ENCODE measurements at places on chromosomes 6 and 20.

- no peak for DNase-seq
Measured at GRCh38 chr6:32679492-32679891, 13.0 kb upstream of the HLA-DQB1 start.

DNA sequence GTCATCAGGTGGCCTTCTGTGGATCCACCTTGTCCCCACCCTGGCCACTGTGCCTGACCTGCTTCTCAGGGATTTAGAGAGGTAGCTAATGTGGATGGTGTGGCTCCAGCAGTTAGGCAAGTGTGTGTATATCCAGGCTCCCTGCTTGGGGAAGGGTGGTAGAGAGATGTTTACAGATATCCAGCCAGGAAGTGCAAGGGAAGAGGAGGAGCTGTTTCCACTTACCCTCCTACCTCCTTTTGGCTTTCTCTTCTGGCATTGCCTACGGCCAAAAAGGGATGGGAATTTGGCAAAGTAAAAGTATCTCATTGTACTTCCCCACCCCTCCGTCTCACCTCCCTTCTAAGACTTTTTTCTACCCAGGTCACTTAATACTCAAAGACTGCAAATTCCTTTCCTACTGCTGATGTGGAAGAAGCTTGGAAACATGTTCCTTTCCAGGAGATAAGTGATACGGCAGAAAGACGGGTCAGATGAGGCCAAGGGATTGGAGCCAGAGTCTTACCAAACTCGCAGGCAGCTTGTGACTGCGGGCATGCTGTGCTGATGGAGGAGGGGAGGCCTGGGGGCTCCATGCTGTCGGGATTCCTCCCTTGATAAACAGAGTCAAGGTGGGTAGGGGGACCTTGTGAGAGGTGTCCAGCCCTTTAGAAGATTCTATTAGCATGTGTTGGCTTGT lies 253.4 kb downstream of the PRL start:
- DNase-seq: no peak

DNA sequence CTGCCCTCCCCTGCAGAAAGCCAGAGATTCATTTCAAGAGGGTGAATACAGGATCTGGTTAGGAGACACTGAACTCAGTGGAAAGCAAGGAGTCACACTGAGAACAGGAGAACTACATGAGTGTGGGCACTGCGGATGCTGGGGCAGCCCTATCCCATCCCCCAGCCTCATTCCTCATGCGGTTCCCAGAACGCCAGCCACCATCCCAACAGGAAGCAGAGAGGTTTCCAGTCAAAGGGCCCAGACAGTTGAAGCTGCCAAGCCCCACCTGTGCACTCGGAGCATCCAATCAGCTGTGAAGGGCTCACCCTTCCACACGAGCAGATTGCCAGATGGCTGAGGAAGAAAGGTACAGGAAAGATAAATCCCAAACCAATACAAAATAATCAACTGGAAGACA lies 50.7 kb upstream of the PRND start:
- no peak for DNase-seq

DNA sequence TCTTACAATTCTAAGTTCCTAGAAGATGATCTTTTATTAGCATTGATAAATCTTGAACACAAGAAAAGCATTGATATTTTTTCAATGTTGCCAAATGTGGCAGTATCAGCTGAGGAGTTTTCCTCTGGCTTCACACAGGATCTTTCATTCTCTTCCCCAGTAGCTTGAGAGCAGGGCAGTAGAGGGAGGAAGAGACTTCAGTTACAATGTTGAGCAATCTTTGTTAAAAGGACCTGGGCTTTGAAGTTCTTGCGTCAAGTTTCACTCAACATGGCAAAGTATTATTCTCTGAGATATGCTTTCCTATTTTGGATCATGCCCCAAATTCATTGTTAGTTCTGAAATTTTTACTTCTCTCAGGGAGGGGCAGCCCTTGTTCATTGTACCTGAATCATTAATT lies 238.0 kb downstream of the COL12A1 start:
- DNase-seq: no peak

DNA sequence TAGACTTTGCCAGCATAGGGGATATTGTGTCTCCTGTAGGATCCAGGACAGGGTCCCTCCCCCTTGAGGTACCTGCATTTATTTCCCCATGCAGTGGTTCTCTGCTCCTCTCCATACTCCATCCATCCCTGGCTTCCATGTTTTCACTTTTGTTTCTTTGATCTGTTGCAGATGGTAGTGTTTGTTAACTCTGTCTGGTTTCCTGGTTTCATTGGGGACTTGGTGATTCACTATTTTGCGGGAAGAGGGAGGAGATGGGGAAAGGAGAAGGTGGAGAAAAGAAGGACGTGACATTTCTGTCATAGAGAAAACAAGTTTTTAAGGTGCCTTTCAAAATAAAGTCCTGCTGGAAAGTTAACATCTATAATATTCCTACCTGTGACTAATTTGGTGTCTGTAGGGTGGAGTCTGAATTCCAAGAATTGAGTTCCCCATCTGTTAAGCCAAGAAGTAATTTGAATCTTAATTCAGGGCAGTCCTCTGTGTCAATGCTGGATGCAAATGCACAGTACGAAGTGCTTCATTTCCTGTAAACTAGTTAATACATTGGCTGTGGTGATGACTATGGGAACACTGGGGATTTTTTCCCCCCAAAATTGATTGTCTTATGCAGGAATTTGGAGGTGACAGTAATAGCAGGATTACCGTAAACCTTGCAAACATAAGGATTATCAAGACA lies 6.9 kb upstream of the RNF144B start:
- no peak for DNase-seq

DNA sequence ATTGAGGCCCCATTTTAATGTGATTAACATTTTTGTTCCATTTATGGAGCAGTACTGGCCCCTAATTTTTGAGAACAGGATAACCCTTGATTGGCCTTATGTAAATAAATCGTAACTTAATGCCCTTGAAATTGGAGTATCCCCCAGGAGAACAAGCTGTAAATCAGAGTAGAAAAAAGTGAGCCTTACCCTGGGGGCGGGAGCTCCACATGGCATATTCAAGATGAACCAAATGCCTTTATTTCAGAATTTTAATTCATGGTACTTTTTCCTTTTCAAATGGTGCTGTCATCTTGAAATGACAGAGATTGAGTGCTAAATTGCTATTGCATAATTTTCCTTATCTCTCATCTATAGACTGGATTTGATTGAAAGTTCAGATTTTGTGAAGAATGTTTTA lies 809.5 kb upstream of the FLRT3 start:
- DNase-seq: no peak

DNA sequence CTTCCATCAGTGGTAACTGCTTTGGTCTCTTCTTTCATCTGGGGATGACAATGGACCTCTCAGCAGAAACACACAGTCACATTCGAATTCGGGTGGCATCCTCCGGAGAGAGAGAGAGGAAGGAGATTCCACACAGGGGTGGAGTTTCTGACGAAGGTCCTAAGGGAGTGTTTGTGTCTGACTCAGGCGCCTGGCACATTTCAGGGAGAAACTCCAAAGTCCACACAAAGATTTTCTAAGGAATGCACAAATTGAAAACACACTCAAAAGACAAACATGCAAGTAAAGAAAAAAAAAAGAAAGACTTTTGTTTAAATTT lies 6.1 kb downstream of the EDN1 start:
- no peak for DNase-seq

- no peak for DNase-seq
Measured at GRCh38 chr6:35168461-35168861, 27.3 kb upstream of the TCP11 start.

DNA sequence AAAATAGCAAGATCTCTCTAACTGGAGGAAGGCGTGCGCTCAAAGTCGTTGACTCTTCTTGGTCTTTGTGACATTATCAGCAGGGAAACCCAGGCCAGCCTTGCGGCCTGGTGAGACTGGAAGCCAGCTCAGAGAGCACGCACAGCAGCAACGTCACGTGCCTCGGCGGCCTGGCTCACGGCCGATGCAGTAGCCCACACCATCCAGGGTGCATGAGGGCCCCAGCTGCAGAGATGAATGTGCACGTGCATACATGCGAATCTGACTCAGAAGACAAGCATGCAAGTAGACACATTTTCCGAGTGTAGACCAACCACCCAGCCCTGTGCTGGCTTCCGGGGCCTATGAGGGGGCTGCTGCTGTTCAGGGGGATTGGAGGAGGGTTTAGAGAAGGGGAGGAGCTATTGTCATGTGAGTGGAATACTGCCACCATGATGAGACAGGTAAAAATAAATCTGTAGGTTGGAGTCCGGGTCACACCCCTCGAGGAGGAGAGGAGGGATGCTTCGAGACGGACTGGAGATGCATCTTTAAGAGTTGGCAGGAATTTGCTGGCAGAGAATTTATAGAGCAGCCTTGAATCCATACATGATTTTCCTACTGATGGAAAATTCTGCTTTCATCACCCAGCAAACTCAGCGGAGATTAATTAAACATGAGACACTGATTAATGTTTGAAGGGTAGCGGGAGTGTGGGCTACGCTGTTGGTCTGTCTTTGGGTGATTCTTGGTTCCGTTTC lies 388.2 kb downstream of the CDH4 start:
- no peak for DNase-seq

DNA sequence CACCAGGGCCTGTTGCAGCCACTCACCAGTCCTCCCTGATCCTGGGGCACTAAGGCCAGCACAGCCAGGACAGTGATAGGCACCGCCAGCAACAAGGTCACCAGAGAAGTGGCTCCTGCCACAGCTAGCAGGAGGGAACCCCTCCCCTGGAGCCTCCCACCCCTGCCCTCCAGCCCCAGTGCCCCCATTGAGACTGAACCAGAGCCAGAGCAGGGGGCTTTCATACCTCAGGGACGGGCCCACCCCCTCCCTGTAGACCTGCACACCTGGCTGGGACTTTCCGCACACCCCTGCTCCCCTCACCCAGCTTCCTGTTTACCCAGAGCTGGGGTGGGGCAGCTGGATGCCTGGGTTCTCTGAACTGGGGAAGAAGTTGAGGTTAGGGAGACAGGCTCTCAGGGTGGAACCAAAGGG lies at the start of gene LTB:
Gene LTB (minus strand): TSS at position 195 of the 414 bp plus-strand sequence. CDS start 7 bp downstream, at position 188.
- no peak for DNase-seq

DNA sequence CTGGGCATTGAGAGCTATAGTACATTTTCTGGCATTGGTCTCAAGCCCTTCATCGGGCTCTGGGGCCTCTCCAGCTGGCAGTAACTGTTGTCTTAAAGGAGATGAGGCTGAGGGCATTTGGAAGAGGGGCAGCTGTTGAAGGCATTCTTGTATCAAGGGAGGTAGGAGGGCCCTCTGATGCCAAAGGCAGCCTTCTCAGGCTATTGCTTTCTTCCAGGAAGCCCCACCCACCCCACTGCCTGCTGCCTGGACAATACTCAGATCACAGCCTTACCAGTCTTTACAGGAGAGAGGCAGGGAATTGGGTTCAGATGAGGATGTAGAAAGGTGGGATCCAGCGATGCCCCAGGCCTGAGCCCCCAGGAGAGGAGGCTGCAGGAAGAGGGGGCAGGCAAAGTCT lies 46.0 kb downstream of the CPXM1 start:
- no peak for DNase-seq

GRCh38 chr6:44634321-44634720 lies 246.8 kb downstream of the CDC5L start:
- no peak for DNase-seq

DNA sequence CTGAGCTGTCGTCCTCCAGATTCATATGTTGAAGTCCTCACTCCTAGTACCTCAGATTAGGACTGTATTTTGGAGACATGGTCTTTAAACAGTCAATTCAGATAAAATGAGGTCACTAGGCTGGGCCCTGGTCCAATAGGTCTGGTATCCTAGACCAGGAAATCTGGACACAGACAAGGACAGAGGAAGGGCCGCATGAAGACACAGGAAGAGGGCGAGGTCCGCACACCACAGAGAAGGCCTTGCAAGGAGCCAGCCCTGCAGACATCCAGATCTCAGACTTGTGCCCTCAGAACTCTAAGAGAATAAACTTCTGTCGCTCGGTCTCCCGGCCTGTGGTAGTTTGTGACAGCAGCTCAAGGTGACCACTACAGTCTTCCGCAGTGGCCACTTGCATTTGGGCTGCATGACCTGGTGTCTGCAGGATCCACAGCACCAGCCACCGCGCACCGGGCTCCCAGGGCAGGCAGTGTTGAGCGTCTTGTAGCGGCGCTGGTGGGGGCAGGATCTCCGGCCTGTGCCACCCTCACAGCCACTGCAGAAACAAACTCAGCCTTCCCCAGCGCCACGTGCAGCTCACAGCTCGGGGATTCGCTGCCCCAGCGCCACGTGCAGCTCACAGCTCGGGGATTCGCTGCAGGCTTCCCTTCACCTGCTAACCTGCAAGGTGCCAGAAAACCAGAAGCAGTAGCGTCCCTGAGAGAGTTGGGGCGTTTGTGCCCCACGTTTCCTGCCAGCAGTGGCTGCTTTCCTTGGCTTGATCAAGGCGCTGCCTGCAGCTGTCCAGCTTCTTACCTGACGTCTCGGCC lies 6.0 kb upstream of the RBM38 start:
- no peak for DNase-seq

GRCh38 chr6:123770247-123770949 lies 33.3 kb upstream of the NKAIN2 start:
- DNase-seq: no peak

DNA sequence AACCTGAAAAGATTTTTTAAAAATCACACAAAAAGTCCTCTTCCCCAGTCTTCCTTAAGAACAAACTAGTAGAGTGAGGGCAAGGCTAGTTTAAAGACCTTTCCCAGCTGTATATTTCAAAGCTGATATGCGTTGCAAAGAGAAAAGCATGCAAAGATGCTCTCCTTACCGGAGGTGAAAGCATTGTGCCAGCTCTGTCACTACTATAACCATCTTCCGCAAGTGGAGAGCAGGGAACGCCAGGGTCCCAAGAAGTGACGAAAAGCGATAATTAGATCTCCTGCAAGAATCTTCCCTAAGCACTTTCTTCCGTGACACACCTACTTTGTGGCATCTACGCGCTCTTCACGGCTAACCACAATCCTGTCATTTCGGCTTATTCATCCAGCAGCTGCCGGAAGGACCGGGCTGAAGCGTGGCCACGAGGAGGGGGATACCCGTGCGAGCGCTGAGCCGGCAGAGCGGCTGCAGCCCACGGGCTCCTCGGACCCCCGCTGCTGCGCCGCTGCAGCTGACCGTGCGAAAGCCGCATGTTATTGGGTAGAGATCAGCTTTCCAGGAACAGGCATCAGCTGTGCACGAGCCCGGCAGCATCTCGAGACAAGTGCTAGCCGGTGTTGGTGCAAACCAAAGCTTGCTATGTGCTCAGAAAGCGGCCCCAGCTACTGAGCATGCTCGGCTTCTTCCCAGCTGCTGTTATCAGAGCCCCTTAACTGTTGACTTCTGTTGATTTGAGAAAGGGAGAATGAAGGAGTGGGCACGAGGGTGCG lies 57.2 kb upstream of the ARHGAP18 start:
- DNase-seq: peak; percentile 42

DNA sequence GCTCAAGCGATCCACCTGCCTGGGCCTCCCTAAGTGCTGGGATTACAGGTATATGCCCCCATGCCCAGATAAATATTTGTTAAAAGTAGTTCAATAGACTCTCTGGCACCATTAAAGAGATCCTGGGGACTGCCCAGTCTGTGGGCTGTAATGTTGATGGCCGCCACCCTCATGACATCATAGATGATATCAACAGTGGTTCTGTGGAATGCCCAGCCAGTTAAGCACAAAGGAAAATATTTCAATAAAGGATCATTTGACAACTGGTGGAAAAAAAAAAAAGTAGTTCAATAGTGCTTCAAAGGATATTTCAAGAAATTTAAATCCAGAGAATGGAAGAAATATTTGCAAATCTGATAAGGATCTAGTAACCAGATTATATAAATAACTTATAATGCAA lies 1.5 kb upstream of the CRIP3 start:
- no peak for DNase-seq

- no peak for DNase-seq
Measured at GRCh38 chr6:41455410-41455809, 90.8 kb upstream of the FOXP4 start.

All from NCI-H774 (cell line).